ENCODE measurements at places on chromosomes 2 and 18.

- peak; percentile 50 for DNase-seq
These were observed 103.4 kb downstream of the SEPTIN10 start for GRCh38 chr2:109510136-109511028.

DNA sequence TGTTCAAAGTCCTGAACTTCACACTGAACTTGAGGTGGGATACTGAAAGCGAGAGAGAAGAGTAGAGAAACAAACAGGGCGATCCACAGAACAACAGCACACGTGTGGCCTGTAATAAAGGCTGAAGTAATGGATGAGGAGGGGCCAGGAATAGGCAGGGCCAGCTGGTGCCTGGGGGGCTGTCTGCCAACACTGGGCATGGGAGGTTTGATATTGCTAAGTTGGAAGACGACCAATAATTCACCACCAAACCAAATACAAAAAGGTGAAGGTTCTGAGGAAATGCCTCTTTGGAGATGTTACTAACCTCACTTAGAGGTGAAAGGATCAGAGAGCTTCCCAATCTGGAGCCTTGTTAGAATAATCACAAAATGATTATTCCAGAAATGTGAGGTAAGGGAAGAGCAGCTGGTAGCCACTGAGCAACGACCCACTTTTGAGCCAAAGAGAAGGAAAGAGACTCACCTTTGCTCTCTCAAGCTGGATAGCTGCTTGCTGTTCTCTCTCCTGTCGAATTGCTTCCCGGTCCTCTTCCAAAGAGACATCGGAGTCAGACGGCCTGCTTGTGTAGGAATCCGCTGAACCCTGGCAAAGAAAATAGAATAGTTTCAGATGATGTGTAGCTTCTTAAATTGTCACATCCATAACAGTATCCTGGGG, 54.7 kb upstream of the ARL5A start:
- no peak for DNase-seq

DNA sequence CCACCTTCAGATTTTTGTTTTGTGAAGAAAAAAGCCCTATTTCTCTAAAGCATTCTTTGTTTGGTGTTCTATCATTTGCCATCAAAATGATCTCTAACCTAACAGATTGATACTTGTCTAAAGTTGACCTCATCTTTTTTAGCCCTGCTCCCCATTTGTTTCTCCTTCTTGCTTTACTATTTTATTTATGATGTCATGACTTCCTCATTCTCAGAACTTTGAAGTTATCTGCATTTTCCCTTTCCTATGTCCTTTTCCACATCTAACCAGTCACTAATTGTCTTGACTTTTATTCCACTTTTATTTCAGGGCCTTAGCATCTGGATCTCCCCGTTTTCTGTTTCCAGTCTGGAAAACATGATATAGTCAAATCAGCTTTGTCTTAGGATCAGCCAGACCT, 8.3 kb downstream of the RAPGEF4 start:
- DNase-seq, result no peak

DNA sequence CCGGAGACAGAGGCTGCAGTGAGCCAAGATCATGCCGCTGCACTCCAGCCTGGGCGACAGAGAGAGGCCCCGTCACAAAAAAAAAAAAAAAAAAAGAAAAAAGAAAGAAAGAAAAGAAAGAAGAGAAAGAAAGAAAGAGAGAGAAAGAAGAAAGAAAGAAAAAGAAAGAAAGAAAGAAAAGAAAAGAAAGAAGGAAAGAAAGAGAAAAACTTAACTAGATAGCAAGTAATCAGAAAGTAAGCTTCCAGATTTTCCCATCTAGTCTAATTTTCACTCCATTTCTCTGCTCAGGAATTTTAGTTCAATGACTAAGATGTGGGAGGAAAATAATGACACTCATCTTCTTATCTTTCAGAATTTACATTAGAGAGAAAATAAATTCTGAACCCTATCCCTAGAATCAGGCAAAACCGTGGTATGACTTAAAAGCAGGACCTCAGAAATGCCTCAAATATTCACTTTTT, 2.4 kb downstream of the GFPT1 start:
- no peak for DNase-seq

DNA sequence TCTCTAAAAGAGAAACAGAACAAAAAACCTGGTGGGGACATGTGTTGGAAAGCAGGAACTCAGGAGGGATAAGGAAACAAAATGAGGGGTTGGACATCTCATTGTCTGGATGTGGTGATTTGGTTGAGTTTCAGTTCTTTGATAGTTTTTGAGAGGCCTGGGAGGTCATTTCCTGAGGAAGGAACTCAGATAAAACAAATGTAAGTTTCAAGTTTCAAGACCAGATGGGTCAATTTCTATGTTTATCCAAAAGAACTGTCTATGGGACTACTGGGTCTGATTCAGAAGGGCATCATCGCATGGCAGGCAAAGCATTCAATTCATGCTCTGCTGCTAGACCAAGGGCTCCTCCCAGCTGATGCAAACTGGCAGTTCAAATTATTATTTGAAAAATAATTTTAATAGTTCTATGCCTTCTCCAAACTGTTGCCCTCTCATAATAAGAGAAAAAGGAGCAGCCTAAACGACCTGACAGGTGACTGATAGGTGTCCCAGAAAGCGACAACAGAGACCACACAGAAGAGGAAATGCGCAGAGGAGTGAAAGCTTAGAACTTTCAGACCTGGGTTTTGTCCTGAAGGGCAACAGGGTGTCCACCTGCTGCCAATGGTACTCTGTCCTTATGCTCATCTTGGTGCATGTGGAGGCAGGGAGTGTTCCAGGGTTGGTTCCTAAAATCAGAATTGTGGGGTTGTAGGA, 39.3 kb upstream of the SH3RF3 start:
- DNase-seq, result no peak

GRCh38 chr2:152594792-152595191, 122.5 kb downstream of the PRPF40A start:
- DNase-seq, result no peak

- DNase-seq, result no peak
These were observed 1474.0 kb upstream of the ACVR2A start for GRCh38 chr2:146370826-146371225.

- DNase-seq, result no peak
These were observed 18.9 kb downstream of the SLC39A10 start for GRCh38 chr2:195675783-195676427.

- no peak for DNase-seq
These were observed 140.8 kb upstream of the SLC35G4 start for GRCh38 chr18:11468617-11469016.

- no peak for DNase-seq
These were observed 151.4 kb upstream of the NABP1 start for GRCh38 chr2:191526536-191526935.

DNA sequence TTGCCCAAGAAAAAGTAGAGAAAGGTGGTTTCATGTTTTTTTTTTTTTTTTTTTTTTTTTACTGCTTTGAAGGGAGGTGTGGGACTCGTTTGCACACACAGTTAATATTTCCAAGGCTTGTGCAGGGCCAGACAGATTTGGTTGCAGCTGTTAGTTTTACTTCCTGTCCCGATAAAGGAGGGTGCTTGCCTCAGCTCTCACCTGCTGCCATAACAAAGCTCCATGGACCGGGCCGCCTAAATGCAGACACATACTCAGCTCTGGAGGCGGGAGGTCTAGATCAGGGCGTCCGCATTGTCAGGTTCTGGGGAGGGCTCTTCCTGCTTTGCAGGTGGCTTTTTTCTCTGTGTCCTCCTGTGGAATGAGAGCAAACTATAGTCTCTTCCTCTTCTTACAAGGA, 69.9 kb downstream of the ODC1 start:
- DNase-seq, result no peak

DNA sequence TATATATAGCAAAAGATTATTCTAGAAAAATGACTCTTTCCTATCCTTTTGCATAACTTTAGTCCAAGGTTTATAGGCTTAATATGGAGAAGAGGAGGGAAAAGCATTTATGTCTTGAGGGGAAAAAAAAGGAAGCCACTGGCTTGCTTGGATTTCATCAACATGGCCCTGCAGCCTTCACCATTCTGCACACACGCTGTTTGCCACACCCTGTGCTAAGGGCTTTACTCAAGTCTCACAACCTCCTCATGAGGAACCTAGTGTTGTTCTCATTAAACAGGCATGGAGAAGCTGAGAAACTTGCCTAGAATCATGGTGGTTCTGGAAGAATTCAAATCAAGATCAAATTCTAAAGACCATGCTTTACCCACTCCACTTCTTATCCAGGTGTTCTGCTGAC, 117.3 kb upstream of the TTC39C start:
- DNase-seq, result no peak

DNA sequence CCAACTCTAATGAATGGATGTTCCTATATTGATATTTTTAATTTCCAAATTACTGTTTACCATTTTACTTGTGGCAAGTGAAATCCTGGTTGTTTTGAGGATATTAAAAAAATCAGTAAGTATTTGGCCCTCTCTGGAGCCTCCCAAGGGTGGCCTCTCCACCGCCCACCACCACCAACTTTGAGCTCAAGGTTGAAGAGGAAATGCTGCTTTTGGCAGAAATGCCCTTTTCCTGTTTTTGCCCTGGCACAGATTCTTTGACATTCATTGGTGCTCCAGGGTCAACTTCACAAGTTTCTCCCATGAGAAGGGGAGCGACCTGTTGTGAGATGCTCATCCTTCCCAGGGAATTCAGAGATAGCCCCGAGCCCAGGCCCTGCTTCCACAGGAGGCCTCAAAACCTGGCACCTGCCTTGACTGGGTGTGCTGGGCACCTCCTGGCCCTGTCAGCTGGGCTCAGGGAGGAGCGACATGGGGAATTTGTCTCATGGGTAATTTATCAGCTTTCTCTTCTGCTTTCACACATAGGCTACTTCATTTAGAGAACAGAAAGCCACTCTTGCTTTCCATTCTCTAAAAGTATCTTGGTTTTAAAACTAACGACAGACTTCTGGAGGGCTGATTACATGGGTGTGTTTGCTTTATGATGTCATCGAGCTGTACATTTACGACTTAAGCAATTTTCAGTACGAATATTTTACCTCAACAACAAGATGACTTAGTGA, 6.9 kb downstream of the CD8A start:
- no peak for DNase-seq

DNA sequence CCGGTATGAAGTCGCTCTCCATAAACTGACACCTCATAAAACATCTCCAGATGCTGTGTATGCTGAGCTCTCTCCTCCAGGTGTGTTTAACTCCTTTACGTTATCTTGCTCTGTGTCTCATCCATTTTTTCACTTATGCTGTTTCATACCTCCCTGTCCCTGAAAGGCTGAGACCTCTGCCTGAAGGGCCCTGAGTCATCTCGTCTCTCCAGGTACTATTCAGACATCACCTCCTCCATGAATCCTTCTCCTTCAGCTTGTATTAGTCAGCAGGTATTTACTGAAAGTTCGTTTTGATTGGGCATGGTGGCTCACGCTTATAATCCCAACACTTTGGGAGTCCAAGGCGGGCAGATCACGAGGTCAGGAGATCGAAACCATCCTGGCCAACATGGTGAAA, 244.5 kb upstream of the EPHA4 start:
- peak; percentile 8 for DNase-seq

- no peak for DNase-seq
These were observed 102.9 kb upstream of the ALPP start for GRCh38 chr2:232275670-232276069.

DNA sequence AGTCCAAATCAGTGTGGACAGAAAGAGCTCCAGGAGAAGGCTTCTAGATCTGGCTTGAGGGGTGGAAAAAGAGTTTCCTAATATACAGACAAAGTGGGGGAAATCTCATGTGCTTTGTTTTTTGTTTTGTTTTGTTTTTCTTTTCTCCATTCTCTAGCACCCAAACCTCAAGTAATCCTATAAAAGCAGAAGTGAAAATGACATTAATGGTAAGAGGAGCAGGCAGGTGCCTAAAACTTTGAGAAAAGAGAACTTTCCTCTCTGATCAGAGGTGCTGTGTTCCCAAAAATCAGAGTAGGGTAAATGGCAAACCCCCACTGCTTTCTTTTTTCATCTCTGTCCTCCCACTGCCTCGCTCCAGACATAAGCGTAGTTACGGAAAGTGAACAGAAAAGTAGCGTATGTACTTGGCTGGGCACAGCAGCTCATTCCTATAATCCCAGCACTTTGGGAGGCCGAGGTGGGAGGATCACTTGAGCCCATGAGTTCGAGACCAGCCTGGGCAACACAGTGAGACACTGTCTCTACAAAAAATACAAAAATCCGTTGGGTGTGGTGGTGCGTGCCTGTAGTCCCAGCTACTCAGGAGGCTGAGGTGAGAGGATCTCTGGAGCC, 77.8 kb downstream of the FAM161A start:
- DNase-seq, result no peak

- no peak for DNase-seq
These were observed 1249.0 kb upstream of the FAM98A start for GRCh38 chr2:34848132-34848531.

DNA sequence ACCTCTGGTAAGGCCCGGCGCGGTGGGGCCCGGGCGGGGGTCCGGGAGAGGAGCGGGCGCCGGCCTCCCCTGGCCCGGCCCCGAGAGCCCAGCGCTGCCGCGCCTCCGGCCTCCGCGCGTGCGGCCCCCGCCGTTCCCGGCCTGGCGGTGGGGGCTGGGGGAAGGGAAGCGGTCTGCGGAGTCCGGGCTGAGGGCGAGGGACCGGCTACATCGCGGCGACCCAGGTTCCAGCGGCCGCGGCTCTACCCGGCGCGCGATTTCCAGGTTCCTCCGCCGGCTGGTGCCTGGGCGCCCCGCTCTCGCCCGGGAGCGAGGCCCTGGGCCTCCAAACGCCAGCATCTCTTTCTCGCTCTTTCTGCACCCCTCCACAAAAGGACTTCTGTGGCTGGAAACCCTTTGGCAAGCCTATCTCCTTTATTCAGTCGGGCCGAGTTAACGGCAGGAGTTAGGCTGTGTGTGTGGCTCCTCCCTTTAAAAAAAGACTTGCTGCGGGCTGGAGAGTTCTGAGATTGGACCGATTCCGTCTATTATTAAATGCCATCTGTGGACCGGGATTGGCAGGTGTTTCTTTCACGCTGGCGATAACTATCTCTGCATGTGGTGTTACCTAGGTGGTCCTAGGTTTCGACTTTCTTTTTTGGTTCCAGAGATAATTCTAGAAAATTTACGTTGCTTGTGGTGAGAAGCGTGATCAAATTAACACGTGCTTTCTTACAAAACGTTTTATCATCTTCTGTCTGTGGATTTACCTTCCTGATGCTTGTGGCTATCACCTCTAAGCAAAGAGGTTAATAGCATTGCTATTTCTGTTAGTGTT, 592 bp downstream of the ME2 start:
- DNase-seq, result peak; percentile 42

- peak; percentile 22 for DNase-seq
These were observed 12.6 kb downstream of the CNDP1 start for GRCh38 chr18:74546751-74547530.

DNA sequence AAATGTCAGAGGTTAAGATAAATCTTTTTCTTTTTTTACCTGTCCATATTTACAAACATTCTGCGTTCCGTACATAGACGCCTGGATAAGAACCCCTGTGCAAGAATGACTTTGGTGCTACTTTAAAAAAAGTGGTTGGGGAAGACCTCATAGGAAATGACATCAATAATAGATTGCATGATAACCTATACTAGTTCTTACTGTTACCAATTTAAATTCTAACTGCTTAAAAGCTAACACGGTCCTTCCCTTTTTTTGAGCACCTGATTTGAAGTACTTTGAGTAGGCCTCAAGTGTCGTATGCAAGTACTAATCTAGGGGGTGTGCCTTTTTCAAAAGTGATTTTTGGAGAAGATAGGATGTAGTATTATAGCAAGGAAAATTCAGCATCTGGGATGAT, 2.1 kb downstream of the SLC39A10 start:
- DNase-seq, result no peak

- DNase-seq, result no peak
These were observed 293.6 kb upstream of the CCDC68 start for GRCh38 chr18:55252901-55253300.

Measured in mammary epithelial cell (primary cell).